ENCODE measurements at places on chromosomes 2 and 18.

DNA sequence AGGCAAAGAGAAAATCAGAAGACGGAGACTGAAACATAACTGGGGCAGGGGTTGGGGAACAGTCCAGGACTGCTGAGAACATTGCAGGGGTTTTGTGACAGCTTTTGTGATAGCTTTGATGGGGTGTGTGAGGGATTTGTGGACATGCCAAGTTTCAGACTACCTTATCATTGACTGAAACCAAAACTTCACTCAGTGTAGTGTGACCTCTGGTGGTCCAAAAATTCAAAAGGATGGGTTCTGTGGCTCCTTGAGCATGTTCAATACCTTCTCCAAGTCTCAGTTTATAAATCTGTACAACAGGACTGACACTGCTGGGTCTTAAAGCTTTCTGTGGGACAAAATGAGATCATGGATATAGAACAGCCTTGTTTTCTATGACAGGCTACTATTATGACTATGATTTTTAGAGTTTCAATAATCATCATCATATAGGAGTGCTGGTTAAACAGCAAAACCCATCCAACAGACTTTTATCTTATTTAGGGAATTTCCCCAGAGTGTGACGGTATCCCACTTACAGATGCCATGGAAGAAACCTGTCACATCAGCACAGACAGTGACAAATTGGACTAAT, 259.2 kb upstream of the SLC14A2 start:
- no peak for DNase-seq

GRCh38 chr2:51782921-51783765, 751.2 kb upstream of the NRXN1 start:
- no peak for DNase-seq

DNA sequence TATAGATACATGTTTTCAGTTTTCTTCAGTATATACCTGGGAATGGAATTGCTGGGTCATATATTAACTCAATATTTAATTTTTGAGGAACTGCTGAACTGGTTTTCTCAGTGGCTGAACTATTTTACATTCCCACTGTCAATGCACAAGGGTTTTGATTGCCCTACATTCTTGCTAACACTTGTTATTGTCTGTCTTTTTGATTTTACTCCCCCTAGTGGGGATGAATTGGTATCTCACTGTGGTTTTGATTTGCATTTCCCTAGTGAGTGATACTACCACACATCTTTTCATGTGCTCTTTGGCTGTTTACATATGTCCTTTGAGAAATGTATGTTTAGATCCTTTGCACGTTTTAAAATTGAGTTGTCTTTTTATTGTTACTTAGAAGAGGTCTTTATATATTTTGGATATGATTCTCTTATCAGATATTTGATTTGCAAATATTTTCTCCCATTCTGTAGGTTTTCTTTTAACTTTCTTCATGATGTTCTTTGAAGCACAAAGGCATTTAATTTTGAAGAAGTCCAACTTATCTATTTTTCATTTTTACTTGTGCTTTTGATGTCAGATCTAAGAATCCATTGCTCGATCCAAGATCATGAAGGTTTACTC, 36.2 kb downstream of the ASB1 start:
- DNase-seq, result no peak

GRCh38 chr2:233010569-233011267, 2.3 kb downstream of the NGEF start:
- no peak for DNase-seq

GRCh38 chr2:171763602-171764001, 76.3 kb downstream of the DYNC1I2 start:
- no peak for DNase-seq
